T-helper 17 cell (primary cell): ENCODE measurements at places on chromosomes 4 and X. TPM values are rescaled to one million over a fixed set of nuclear protein-coding genes. Genes with fewer than 3 reads are reported as not detected.

GRCh38 chr4:173301518-173302201, 32.5 kb downstream of the HMGB2 start:
- no peak for DNase-seq

DNA sequence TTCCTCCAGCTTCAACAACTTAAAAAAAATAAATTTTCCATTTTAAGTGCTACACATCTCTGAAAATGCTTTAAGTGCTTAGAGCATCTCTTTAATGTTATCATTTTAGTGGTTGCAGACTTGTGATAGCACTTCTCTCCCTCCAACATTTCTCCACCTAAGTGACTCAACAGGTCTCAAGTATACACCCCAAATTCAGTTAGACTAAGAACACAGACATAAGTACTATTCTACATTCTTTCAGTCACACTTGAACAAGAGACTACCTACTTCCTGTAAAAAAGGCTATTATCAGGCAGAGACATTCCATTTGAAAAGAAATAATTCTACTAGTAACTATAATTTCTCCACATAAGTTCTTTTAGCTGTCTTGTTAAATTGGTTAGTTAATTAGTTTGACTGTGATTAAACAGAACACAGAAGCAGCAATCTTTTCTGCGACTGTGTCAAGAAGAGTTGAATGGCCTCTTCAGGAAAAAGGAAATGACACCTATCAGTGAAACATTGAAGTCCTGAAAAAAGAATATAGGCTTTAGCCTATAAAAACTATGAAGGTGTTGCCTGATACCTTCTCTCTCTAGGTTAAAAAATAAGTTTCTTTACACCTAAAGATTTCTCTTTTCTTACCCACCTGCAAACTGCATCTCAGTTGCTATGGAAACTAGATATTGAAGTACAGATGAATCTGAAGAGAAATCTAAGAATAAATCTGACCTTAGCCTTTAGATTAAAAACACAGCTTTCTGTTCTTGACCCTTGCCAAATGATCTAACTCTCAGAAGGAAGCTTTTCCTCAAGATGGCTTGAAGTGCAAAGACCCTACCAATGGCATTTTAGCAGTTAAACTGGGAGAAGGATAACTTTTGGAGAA, 18.0 kb downstream of the NAF1 start:
- DNase-seq = no peak

GRCh38 chrX:154805696-154806091, 409 bp upstream of the MPP1 start:
- DNase-seq = no peak

MBTPS2 gene
- 4.3 TPM for total RNA-seq

GRCh38 chr4:56953680-56954520, 23.5 kb downstream of the NOA1 start:
- no peak for DNase-seq

GRCh38 chr4:73704314-73705055, 35.9 kb upstream of the CXCL8 start:
- DNase-seq = no peak

DNA sequence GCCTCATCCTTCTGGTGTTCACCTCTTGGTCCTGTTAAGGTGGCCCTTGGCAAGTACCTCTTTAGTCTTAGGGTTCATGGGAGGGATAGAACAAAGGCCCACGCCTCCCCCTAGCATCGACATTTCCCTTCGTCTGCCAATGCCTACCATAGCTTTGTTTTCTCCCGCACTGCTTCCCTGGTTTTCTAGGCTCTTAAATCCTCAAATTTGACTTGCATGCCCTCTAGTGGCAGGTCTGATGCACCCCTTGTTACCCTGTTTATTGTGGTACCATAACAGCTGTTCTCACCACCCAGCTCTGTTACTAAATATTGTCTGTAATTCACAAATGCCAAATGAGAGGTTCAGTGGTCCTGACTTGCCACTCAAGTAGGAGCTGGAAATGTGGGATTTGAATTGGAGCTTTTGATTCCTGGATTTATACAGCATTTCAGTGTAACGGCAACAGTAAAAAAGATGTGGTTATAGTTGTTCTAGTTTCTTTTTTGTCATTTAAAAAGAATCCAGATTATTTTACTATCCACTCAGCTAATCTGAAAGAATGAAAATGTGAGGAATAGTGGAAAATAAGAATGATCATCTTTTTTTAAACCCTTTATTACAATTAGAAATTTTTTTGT, 100.1 kb downstream of the REPS2 start:
- DNase-seq = peak; percentile 11

AGA gene
- 16.6 TPM for total RNA-seq

- DNase-seq = no peak
Observed at GRCh38 chr4:131488772-131489171, 1660.3 kb upstream of the PCDH10 start.

DNA sequence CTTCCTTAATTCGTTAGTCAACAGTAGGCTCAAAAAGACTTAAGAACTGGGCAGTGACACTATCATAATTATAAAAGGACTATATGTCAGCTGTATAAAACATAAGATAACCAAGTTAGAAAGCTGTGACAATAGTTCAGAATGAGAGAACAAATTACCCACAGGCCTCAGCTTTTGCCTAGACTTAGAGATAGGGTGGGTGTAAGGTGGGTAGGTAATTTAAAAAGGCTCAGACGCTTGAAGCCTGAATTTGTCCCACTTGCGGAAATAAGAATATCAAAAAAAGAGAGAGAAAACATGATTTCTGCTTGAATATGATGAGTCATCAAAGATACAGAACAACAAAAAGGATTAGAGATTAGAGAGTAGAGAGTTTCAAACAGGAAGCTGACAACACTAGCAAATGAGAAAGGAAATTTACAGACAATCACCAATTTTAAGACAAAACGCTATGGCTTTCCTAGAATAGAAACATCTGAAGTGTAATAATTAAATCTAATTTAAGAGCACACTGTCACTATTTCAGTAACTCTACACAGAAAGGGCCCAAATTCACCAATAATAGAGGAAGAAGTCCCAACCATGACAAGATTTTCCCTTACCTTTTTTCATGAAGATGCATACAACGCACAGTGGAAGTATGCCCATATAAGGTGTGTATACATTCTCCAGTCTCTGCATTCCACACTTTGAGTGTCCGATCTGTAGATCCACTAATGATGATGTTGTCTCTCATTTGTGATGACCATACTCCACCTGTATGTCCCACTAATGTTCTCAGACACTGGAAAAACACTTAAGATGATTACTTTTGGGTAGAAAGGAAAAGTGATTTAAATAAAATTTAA, 208.1 kb downstream of the FBXW7 start:
- no peak for DNase-seq

DNA sequence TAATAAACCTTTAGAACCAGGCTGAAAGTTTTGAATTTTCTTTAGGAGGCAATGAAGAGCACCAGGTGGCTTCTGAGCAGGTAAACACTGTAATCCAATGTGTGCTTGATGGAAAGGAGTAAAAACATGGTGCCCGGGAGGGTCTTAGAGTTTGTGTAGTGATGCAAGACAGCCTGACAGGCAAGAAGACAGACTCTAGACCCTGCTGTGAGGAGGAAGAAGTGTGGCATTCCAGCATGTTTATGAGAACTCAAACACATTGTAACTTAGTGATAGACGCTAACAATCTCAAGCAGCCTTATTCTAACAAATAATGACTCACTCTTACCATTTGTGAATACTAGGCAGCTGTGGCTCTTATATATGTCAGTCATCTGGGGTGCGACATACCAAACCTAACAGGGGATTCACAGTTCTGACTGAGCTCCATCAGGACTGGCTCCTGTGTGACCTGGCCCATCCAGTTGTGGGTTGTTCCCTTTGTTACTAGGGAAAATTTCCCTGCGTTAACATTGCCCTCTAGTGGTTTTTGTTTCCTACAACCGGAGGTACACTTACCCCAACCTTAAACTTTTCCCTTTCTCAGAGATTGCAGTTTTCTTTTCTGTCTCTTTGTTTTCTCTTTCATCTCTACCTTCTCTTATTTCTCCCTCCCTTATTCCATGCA, 53.8 kb downstream of the VSIG4 start:
- peak; percentile 10 for DNase-seq

MED12 gene
- total RNA-seq = 79.2 TPM

- no peak for DNase-seq
Observed at GRCh38 chr4:122710434-122711308, 21.8 kb upstream of the BBS12 start.

GRCh38 chrX:30637874-30638815, 15.1 kb upstream of the GK start:
- DNase-seq = no peak

DNA sequence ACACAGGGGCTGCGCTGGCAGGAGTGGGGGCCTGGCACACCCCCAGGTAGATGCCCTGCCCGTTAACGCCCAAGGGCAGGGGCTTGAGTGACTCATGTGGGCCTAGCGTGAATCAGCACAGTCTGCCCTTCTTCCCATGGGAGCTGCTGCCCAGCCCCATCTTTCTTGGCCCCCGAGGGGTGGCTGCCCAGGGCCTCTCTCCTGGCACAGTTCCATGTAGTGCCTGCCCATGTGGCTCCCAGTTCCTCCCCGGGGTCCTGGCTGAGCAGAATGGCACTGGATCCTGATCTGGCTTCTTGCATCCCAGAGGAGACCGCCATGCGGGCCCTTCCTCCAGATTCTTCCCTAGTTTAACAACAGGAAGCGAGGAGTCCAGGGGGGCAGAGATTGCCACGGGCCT, 2.1 kb upstream of the AVPR2 start:
- no peak for DNase-seq

DNA sequence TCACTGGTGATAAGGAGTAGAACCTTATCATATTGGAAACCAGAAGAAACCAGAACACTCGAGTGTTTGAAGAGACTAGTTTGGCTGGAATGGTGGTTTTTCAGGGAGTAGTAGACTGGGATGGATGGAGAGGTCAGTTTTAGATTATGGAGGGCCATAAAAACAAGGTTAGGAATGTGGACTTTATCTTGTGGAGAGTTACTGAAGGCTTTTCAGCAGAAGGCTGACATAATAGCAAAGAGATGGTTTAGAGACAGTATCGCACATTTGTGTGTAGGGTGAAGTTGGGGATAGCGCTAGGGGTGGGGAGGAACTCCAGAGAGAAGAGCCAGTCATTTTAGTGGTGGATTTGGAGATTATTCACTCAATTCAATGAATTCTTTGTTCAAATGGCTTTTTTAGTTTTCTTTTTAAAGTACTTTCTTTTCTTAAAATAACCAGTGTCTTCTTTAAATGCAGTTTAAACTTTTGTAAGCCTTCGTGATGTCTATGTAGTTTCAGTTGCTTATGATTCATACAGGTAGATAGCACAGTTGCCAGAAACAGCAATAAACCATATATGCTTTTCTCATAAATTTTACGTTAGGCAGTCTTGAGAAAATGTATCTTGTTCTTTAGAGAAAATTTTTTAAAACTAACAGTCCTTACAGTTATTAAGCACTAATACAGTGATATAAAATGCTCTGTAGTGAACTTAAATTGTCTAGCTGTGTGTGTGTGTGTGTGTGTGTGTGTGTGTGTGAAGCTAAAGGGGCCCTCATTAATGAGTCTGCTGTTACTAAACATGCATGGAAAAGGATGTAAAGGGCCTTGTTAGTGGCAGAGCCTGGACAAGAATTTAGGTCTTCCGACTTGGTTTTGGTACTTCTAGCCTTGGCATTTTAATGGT, 3.8 kb downstream of the ARHGAP10 start:
- DNase-seq = no peak

DNA sequence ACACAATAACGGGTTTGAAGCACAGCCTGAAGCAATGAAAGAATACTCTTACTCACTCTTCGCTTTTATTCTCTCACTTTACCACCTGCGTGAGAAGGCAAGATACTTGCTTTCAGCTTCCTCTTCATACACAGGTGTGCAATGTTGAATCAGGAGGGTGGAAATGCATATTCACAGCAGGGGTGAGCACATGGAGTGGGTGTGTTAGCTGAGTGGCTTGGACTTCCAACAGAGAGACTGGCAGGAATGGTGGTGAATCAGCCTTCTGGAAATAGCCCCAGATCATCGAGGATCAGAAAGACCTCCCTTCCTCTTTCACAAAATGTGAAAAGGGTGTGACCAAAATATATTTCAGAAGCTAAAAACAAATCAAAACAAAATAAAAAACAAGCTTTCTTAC, 521.2 kb downstream of the STIM2 start:
- DNase-seq = no peak

DNA sequence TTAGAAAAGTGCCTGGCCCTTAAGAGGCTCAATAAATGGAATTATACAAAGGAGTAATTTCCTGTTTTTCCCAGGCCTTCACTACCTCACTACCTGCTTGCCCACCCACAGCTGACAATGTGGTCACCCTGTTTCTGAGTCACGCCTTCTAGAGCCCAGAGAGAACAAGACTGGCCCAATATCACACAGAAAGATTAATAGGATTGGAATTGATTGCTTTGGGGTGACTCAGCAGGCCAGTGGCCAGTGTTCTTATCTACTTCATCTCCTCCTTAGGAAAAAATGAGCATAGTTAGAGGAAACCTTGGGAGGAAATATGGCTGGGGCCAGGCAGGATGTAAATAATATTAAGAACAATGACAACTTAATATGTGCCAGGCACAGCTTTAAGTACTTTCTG, 4.5 kb upstream of the FGF16 start:
- no peak for DNase-seq

STK26 gene
- 25.2 TPM for total RNA-seq

CCKAR gene
- total RNA-seq = not detected

- DNase-seq = no peak
Observed at GRCh38 chr4:143183513-143184216, 1.1 kb upstream of the USP38 start.

UGT2B7 gene
- not detected for total RNA-seq

- DNase-seq = no peak
Observed at GRCh38 chr4:184066584-184067300, 150.9 kb downstream of the ENPP6 start.

- DNase-seq = no peak
Observed at GRCh38 chr4:14897217-14897616, 105.1 kb upstream of the CPEB2 start.

NHSL2 gene
- 20.3 TPM for total RNA-seq

GRCh38 chrX:121504153-121504552, 456.7 kb downstream of the GLUD2 start:
- DNase-seq = no peak
